GM12891 (cell line): ENCODE measurements at places on chromosomes 2 and 18.

GRCh38 chr2:178927173-178927572, 120.0 kb upstream of the TTN start:
- no peak for DNase-seq

DNA sequence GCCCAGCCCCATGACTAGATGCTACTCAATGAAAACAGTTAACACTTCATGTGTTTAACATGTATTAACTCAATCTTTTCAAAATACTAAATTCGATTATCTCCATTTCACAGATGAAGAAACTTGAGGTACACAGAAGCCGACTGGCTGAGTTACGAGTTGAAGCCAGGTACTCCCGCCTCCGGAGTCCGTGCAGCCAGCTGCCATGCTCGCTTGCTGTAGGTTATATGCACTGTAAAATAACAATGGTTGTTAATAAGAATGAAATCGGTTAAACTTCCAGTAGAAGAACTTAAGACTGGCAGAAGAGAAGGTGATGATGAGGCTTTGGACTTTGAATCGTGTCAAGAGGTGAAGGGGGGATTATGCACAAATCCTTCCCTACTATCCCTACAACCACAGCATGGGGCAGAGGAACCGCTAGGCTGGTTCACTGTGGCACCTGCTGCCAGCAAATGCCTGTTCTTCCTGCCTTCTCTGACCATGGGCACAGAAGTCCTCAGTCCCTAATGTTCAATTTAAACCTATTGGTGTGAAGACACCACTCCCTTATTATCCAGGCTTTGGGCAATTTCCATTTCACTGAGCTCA, 25.4 kb downstream of the COX7A2L start:
- DNase-seq, result no peak

DNA sequence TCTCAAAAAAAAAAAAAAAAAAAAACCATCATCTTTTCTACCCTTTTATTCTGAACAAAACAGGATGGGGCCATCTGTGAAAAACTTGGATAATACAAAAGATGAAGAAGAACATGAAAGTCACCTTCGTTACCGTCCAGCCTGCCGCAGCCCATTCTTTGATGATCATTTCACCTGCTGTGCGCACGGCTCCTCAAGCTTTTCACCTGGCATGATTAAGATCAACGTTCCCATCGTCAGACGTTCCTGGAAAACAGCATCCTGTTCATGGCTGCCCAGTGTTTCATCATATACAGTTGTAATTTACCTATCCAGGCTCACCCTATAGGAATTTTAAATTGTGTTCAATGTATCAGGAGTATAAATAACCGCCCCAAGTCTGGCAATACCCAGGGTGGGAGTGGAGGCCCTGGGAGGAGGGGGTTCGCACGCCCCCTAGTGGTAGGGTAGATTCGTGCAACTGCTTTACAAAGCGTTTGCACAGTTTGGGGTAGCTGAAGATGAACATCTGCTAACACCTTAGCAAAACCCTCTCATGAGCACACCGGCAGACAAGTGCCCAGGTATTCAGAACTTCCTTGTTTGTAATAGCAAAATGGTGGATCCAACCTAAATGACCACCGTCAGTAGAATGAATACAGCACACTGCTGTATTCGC, 49.0 kb upstream of the GLI2 start:
- no peak for DNase-seq

- DNase-seq, result no peak
Observed at GRCh38 chr18:51603551-51603950, 406.1 kb upstream of the MEX3C start.

- no peak for DNase-seq
Observed at GRCh38 chr18:49170145-49170544, 219.4 kb upstream of the SMAD7 start.

DNA sequence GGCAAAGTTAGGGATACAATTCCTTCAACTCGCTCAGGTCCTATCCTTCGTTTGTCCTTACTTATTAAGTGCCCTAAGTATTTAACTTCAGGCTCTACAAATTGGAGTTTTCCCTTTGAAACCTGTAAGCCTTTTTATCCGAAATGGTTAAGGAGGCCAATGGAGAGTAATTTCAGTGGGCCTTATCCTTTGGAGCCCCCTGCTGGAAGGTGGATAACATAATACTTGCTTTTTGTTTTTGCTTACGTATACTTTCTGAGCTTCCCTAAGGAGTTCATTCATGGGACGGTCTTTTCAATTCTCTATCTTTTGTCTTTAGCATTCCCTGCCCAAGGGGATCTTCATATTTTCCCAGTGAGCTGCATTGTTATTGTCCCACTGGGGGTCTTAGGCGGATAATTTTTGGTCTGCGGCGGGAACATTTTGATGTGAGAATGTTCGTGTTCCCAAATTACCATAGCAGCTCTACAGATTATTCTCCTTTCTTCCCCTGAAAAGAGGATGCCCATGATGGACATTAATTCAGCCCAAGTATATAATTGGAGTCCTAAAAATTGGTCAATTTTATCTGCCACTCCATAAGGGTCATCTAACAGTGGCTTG, 34.4 kb upstream of the TRAPPC8 start:
- DNase-seq, result no peak

DNA sequence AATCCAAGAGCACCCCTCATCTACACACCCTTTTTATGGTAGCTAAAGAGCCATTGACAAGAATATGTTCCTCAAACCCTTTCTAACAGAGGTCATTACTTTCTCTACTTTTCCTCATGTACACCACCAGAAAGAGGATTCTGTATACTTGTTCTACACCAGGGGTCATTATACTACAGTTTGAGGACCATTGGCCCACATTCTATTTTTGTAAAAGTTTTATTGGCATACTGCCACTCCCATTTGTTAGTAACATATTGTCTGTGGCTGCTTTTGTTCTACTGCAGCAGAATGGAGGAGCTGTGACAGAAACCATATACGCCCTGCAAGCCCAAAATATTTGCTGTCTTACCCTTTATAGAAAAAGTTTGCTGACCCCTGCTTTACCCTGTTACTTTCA, 14.3 kb downstream of the HTR2B start:
- no peak for DNase-seq

DNA sequence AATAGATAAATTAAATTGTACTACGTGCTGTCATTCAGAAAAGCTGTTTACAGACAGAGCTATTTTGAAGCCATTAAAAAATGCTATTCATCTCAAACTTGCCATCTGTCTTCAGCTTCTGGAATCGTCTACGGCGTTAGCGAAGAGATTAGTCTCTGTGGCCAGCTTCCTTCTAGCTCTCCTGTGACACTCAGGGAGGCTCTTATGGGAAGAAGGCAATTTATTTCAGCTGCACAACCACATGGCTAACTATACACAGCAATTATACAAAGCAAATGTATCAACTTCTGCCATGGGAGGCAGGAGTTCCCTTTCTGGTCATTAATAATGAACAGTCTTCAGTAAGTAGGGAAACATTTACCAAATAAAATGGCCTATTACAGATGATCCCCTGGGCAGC, 6.3 kb downstream of the CTAGE1 start:
- DNase-seq, result no peak

GRCh38 chr2:216059233-216059834, 22.3 kb downstream of the PECR start:
- DNase-seq, result no peak

DNA sequence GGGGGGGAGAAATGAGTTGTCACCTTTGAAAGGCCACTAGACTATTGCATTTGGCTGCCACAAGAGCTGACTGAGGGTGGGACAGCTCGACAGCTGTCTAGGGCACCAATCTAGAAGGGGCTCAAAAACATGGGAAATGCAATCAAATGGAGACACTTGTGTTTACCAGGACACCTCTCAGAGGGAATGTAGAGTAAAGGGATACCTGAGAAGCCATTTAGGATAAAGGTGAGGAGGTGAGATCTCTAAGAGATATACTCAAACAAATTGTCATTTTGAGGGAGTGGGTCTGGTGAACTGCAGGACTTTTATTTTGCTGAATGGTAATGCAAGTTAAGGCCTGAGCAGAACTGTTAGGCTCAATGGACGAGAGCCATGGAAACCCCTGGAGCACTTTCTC, 159.8 kb downstream of the DDX1 start:
- no peak for DNase-seq

GRCh38 chr2:220748875-220749479, 823.1 kb downstream of the EPHA4 start:
- no peak for DNase-seq

DNA sequence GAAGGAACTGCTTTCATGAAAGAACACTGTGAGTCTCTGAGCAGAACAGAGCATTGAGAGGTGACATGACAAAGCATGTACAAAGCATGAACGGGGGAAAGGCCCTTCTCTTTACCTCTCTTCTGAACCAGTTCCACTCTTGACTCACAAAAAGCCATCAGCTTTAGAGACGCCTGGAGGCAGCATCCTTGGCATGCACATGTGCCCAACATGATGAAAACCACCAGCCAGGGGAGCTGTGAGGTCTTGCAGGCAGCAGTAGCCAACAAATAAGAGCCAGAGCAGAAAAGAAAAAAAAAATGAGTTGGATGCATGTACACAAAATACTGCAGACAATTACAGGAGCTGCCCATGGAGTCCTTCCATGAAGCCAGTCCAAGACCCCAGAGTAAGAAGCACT, 95.5 kb upstream of the AGAP1 start:
- no peak for DNase-seq

- DNase-seq, result no peak
Observed at GRCh38 chr2:62152000-62152399, 43.9 kb upstream of the B3GNT2 start.

GRCh38 chr2:42585779-42586178, 17.3 kb downstream of the MTA3 start:
- no peak for DNase-seq

DNA sequence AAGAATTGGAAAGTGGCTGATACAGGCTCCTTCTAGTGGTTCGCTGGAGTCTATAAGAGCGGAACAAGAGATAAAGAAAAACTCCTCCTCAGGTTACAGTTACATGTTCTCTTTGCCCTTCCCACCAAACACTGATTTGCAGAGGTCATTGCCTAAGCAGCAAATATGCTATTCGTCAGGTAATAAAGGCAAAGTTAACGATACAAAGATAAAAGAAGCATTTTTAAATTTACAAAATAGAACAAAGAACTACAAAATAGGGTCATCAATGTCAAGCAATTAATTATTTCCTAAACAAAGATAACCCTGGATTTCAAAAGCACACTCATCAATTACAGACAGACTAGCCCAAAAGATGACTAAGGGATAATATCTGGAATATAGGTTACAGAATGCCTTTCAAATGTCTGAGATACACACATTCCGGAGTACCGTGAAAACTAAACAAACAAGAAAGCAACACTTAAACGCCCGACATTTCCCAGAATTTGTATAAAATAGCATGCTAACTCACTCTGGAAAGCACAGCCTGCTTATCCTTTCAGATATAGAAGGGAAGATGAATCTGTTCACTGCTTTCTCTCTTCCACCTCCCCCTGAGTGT, 186.4 kb downstream of the MREG start:
- DNase-seq, result no peak

- no peak for DNase-seq
Observed at GRCh38 chr2:237128026-237128703, 42.5 kb downstream of the COPS8 start.

DNA sequence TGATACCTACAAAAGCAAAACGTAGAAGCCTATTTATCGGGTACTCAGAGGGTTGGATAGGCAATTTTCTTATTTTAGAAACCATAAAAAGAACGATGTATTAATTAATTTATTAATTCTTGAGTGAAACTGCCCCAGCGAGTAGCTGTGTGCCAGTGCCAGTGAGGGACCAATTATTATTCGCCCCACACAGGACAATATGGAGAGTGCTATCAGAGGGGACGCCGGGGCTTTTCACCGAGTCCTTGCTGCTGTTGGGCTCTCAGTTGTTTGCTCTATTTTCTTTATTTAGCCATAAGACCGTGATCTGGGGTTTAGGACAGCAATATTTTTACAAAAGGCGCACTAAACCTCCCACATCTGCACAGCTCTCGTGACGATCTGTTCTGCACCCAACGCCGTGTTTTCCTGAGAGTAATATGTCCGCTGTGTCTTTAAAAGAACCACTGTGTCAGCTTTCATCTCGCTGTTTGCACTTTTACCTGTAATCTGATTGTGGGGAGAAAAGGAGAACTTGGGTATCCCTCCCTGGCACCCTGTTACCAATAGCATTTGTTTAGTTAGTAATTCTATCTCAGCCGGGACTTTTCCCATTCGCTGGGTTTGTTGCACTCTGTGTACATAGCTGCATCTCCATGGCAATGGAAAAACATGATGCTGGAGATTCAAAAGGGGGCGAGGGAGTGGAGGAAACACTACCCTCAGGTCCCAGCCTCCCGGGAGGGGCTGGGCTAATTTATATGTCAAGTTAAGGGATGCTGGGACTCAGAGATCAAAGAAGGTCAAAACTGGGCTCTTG, 30.1 kb upstream of the ZNF516 start:
- DNase-seq, result no peak

DNA sequence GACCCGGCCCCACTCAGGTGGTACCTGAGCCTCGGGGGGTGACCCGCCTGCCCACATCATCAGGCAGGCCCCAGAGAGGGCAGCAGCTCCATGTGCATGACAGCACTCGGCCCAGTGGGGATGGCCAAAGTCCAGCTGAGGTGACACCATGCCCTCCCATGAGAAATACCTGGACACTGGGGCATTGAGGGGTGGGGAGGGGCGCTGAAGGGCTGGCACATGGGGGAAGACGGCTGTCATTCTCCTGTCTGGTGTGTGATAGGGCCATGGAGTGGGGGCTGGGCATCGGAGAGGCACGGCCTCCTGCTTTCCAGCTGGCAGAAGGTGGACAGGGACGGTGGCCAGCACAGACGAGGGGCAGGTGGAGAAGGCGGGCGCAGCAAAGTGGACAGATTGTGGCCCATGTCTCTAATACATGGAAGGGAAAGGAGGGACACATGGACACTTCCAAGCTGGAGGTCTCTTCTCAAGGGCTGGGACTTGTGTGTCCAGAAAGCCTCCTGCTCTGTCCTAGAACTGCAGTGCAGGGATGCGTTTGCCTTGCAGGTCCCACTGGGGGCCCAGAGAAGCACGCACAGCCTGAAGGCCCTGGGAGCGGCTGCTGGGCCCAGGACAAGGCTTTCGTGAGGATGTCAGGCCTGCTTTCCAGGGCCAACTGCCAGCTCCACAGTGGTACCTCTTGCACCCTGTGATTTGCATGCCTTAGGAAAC, 302.2 kb downstream of the NDUFA10 start:
- DNase-seq, result no peak

DNA sequence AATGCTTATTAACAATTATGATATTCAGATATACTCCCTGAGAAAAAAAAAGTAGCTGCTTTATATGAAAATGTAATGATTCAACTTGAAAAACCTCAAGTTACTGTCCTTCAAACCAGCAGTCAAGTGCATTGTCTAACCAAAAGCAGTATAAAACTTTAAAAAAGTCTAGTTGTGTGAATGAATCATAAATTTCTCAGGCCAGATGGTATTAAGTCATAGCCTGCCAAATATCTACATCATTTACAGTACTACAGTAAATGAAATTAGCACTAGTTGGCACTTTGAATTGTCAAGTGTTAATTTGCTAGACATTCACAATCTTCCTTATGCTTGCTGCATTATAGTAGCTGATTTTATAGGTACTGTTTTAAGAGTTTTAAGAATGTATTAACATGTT, 85.9 kb downstream of the CBLN2 start:
- no peak for DNase-seq

- DNase-seq, result no peak
Observed at GRCh38 chr2:56175779-56176178, 8.0 kb upstream of the CCDC85A start.

- no peak for DNase-seq
Observed at GRCh38 chr2:9107168-9108025, 99.2 kb upstream of the ASAP2 start.
